Common myeloid progenitor, CD34-positive (primary cell): ENCODE measurements at places on chromosomes 13 and 19.

DNA sequence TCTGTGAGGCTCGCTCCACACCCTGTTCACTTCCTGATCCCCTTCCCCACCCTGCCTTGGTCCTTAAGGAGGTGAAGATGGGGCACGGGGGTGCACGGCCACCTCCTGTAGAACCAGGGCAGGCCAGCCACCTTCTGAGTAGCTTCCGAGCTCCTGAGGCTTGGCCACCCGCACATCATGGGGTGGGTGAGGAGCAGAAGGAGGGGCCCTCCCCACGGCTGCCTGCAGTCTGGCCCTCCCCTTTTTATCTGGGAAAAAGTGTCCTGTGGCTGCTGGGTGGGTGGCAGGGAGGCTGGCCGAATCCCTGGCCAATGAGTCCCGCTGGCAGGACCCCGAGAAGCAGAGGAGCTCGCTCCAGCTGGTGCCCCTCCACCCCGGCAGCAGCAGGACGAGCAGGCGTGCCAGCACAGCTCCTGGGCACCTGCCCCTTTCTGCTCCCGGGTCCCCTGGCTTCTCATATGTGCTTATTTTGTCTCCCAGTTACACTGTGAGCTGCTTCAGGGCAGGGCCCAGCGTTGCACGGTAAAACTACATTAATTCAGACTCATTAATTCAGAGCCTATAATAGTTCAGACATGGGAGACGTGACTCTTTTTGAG, 135.0 kb downstream of the KDM4B start:
- no peak for DNase-seq

- no peak for DNase-seq
Measured at GRCh38 chr13:111976474-111977178, 90.3 kb upstream of the SOX1 start.

DNA sequence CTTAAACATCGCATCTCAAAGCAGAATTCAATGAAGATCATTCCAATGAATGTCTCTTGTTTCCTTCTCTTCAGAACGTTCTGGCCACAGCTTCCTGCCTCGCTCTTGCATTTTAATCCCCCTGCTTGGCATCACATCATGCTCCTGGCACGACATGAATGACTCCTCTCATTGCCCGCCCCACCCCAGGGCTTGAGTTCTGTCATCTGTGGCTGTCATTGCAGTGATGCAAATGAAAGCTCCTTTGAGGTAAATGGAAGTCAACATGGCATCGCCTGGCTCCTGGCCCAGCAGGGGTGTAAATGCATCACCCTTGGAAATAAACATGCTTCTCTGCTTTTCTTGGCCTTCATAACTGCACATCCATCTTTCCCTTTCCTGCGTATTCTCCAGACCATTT, 48.6 kb downstream of the SCEL start:
- DNase-seq, result no peak

GRCh38 chr19:39032063-39032918, at the start of gene FBXO27:
Gene FBXO27, minus strand, starts transcription at chr19:39032549. Its CDS starts 322 bp downstream, at chr19:39032227.
- DNase-seq, result no peak

- no peak for DNase-seq
Measured at GRCh38 chr19:51431124-51431523, 13.7 kb upstream of the SIGLEC10 start.
